Omental fat pad (tissue), 4 donors: ENCODE measurements at places on chromosomes 3 and 15. TPM values are rescaled to one million over a fixed set of nuclear protein-coding genes. Genes with fewer than 3 reads are reported as not detected.

SST gene
- not detected for total RNA-seq

BSN gene
- total RNA-seq = 0.25 TPM

MESP2 gene
- 0.48 TPM for total RNA-seq

CCDC54 gene
- not detected for total RNA-seq

CX3CR1 gene
- not detected for total RNA-seq
